Upper lobe of left lung (tissue), 6 donors: ENCODE measurements at places on chromosomes 1 and 21. TPM values are rescaled to one million over a fixed set of nuclear protein-coding genes. Genes with fewer than 3 reads are reported as not detected.

DNA sequence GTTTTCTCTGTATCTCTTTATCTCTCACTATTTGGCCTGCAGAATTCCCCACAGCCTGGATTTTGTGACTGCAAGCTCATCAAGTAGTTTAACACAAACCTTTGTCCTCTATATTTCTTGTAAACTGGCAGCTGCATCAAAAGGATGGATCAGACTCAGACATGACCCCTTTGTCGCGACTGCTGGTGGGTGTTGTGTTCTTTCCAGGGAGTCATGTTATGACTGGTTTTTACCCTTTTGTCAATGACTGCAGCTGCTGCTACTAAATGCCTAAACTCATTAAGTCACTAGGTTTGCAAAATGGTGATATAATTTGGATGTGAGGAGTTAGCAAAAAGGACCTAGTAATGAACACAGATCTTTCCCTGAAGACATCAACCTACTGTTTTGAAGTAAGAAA is 10.2 kb upstream of the TOMM20 start:
- DNase-seq, result no peak
- peaks cover 25% of the 10 kb centered on the region for H3K36me3 ChIP-seq
- H3K27me3 ChIP-seq, result no peaks in the 10 kb centered on the region
- no peak overlapping the region for H3K27ac ChIP-seq
- no peaks in the 10 kb centered on the region for H3K4me1 ChIP-seq
- no peak overlapping the region for H3K4me3 ChIP-seq

DNA sequence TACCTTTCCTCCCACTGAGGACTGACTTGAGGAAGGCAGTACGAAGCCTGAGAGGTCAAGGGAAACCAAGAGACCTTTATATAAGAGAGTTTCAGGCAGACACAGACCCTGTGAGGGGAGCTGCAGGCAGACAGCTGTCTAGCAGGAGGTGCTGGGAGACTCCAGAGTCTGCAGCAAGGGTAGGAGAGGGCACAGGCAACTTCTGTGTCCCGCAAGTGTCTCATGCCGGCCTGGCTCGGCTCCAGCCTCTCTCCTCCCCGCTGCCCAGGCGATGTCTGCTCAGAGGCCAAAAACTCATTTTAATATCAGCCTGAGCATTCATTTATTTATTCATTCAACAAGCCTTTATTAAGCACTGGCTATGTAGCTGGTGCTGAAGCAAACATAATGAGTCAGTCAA is 83.0 kb downstream of the KIRREL1 start:
- no peak overlapping the region for H3K4me3 ChIP-seq
- no peaks in the 10 kb centered on the region for H3K4me1 ChIP-seq
- no peak for DNase-seq
- no peak overlapping the region for H3K27ac ChIP-seq

GRCh38 chr1:239061770-239062169 is 324.6 kb upstream of the CHRM3 start:
- no peak overlapping the region for H3K4me3 ChIP-seq
- no peak overlapping the region for H3K27ac ChIP-seq
- no peaks in the 10 kb centered on the region for H3K27me3 ChIP-seq
- H3K36me3 ChIP-seq, result no peaks in the 10 kb centered on the region

PDC gene
- total RNA-seq, result not detected

TMPRSS2 gene
- total RNA-seq, result 65.3 TPM

DNA sequence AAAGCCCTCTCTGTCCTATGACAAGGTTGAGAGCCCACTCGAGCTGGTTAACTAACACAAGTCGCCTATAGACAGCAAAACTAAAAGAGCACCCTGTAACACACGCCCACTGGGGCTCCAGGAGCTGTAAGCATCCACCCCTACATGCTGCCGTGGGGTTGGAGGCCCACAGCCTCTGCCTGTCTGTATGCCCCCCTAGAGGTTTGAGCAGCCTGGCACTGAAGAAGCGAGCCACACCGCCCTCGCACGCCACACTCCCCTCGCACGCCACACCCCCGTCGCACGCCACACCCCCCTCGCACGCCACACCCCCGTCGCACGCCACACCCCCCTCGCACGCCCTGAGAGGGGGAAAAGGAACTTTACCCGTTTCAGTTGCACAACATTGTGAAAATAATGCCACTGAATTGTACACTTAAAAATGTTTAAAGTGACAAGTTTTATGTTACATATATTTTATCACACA is 13.2 kb upstream of the HMGCL start:
- no peaks in the 10 kb centered on the region for H3K27me3 ChIP-seq
- DNase-seq, result peak; percentile 78
- H3K36me3 ChIP-seq, result no peaks in the 10 kb centered on the region
- H3K27ac ChIP-seq, result no peak overlapping the region
- no peak overlapping the region for H3K4me3 ChIP-seq

PAQR6 gene
- 3.8 TPM for total RNA-seq

GRCh38 chr1:1922956-1923833 is 4.1 kb upstream of the TMEM52 start:
- no peaks in the 10 kb centered on the region for H3K36me3 ChIP-seq
- H3K4me3 ChIP-seq, result no peak overlapping the region
- H3K27ac ChIP-seq, result no peak overlapping the region
- no peaks in the 10 kb centered on the region for H3K27me3 ChIP-seq
- DNase-seq, result peak; percentile 77

- no peaks in the 10 kb centered on the region for H3K27me3 ChIP-seq
- no peak for DNase-seq
- no peak overlapping the region for H3K27ac ChIP-seq
- no peaks in the 10 kb centered on the region for H3K36me3 ChIP-seq
- no peaks in the 10 kb centered on the region for H3K4me1 ChIP-seq
These were observed 15.7 kb upstream of the NRIP1 start for GRCh38 chr21:15080526-15080925.
